ENCODE measurements at places on chromosomes 4 and X. TPM values are rescaled to one million over a fixed set of nuclear protein-coding genes. Genes with fewer than 3 reads are reported as not detected.

- DNase-seq = peak; percentile 34
Measured at GRCh38 chrX:40849906-40850823, 114.8 kb upstream of the MED14 start.

DNA sequence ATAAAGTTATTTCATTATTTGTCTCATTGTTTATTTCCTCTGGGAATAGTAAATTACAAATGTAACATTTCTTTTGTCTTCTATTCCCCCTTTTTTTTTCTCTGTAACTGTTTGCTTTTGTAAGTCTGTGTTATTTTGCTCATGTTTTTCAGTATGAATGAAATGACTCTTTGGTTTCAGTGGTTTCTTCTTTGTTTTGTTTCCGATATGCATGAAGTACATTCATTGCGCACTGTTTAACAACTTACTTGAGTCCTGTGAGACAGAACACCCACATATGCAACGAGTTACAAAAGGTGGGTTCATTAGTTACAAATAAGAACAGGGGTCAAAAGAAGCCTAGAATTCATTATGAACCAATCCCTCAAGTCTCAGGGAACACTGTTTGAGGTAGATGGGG lies 175.0 kb upstream of the UGT8 start:
- no peak for DNase-seq

Gene FGD1
- total RNA-seq = 11.0 TPM

DNA sequence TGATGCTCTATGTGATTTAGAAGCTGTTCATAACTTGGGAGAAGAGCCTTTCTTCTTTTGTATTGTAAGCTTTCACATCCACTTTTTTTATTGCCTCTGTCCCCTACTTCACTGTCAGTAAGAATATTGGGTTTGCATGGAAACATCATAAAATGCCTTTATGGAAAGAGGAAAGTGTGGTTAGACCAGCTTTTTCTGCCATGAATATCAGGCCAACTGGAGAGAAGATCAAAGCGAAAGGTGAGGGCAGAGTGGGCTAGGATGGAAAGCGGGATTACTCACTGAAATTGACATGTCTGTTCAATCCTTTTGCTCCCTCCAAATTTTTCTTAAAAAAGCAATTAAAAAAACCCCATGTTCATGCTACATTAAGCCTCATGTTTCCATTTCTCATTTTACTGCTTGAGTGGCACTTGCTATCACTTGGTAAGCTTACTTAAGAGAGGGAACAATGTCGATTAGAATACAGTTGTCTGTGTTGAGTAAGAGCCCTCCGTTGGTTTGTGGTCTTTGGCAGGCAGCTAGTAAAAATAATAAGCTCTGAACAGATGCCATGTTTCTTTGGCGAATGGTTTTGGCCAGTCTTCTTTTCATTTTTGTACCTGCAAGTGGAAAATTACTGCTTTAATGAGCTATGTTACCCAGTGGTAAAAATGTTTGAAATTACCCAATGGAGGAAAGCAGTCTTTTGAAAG lies 35.9 kb downstream of the SUPT20HL1 start:
- peak; percentile 8 for DNase-seq

GRCh38 chrX:40457406-40457805 lies 123.4 kb upstream of the ATP6AP2 start:
- no peak for DNase-seq

Data from fibroblast of villous mesenchyme (primary cell).